ENCODE measurements at places on chromosomes 6 and 20. TPM values are rescaled to one million over a fixed set of nuclear protein-coding genes. Genes with fewer than 3 reads are reported as not detected.

The CCHCR1 gene
- 11.3 TPM for total RNA-seq

The IYD gene
- total RNA-seq, result not detected

The ARMH2 gene
- total RNA-seq, result not detected

The KCNG1 gene
- total RNA-seq, result 3.5 TPM

The C20orf144 gene
- not detected for total RNA-seq

The IRF4 gene
- 0.27 TPM for total RNA-seq
